ENCODE measurements at places on chromosomes 2 and 18.

GRCh38 chr2:98479959-98480524, 35.4 kb downstream of the INPP4A start:
- peak; percentile 84 for DNase-seq

DNA sequence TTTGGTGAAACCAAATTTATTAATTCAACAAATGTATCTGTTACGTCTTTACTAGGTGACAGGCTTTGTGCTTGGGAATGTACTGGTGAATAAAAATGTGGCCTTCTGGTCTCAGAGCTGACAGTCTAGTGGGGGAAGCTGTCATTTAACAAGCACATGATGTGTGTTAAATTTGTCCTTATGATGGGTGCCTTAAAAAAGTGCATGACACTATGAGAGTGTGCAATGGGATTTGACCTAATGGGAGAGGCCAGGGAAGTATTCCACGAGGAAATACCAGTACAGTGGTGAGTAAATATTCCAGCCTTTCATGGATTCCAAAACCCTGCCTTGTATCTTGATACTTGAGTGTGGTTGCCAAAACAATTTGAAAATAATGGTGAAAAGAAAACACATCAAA, 308.9 kb downstream of the PLCL1 start:
- DNase-seq: no peak

DNA sequence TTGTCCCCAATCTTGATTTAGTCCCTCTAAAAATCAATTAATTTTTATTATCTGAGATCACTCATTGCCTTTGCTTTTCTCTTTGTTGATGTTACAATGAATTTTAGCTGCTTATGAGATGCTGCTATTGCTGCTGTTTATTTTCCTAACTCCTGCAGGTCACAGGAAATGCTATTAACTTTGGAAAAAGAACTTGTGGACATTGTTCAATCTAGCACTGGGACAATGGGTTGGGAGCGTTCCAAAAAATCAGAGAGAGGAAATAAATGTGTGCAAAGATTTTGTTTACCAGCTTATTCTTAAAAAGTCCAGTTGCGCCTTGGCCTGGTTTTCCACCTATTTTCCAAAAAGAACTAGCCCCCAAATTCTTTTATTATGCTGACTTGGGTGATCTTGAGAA, 268.3 kb downstream of the PTH2R start:
- DNase-seq: no peak

- DNase-seq: no peak
These were observed 29.0 kb upstream of the TNS1 start for GRCh38 chr2:218031771-218032257.

DNA sequence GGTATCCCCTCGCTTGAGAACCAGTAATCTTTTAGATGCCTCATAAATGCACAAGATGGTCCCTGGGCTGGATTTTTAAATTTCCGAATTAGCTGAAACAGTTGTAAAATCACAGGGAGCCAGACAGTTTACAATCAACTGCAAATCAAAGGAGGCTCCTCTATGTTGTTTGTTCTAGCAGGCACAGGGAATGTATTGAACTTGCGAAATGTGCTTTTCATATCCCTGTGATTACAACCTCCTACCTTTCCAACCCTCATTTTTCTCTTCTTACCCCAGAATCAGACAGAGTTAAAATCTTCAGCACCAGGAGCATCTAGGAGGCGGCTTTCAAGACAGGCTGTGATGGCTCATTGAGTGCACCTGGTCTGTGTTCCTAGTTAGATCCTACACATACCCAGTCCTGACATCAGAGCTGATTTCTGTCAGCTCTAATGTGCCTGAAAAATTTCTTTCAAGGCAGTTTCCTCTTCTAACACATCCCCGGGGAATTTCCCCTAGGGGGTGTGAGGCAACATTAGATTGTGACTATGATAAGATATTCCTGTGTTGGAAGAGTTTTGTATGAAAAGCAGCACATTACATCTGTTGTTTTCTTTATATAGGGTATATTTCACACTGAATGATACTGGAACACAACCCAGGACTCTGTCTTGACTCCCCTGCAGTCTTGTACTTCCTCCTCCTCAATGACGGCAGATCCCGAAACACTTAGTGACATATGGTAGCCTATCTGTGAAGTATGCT, 17.9 kb upstream of the CAVIN2 start:
- no peak for DNase-seq

DNA sequence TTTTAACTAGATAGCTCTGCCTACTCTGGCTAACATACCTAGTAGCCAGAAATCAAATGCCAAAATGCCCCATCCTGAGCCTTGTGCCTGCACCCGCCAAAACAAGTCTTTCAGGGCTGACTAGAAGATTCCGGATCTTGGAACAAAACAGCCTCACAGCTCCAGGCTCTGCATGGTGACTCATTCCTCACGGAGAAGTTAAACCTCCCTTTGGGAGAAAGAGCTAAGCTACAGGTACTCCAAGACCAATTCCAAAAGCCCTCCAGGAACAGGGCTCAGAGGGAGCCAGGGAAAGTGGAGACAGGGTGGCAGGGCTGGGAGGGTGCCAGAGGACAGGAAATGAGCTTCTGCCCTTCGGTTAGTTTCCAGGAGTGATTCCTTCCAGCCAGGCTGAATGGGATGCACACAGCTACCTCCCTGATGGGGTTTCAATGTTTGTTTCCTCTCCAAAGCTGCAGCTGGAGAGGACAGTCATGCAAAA, 295.6 kb downstream of the TNS1 start:
- DNase-seq: peak; percentile 66

- no peak for DNase-seq
These were observed 56.6 kb upstream of the PPM1B start for GRCh38 chr2:44112096-44112495.

DNA sequence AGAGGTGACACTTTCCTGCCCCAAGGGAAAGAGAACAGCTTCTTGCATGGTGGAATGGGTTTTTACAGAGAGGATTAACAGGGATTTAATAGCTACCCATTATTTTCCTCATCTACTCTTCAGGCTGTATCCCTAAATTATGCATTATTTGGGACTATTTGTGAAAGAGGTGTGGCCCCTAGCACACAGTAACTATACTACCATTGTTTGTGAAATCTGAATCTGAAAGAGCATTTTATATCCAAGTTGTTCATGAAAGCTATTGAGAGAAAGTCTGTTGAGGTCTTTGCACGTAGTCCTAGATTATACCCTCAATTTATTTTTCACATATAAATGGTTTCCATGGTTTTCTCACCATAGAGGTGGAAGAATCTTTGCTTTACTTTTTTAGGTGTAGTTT, 78.1 kb downstream of the SPTBN1 start:
- no peak for DNase-seq

GRCh38 chr2:54768772-54769428, 45.4 kb downstream of the EML6 start:
- DNase-seq: no peak

DNA sequence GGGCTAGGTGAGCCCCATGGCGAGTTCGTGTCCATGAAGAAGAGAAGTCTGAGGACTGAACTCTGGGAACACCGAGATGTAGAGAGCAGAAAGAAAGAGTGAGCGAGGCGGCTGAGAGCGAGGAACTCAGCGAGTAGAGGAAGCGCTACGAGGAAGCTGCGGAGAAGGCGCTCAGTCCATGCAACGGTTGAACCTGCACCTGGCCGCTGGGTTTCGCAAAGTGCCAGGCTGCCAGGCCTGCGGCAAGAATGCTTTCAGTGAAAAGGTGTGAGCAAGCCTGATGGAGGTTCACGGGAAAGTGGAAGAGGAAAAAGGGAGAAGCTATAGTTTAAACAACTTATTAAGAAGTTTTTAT, 251.0 kb upstream of the TMEM200C start:
- no peak for DNase-seq

- DNase-seq: no peak
These were observed 40.0 kb downstream of the STAT1 start for GRCh38 chr2:190973726-190974628.

DNA sequence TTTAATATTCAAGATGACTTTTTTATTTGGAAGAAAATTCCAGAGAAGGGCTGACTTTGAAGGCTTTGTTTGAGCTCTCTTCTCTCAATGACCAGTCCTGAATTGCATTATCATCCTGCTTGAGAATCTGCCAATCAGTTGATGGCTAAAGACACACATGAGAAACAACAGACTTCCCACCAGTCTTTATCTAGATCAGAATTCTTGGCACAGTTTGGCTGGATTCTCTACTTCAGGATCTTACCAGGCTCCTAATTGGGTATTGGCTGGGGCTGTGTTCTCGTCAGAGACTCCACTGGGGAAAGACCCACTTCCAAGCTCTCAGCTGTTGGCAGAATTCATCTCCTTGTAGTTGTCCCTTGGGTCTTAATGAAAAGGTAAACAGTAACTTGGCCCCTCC, 86.0 kb downstream of the WDSUB1 start:
- peak; percentile 64 for DNase-seq

DNA sequence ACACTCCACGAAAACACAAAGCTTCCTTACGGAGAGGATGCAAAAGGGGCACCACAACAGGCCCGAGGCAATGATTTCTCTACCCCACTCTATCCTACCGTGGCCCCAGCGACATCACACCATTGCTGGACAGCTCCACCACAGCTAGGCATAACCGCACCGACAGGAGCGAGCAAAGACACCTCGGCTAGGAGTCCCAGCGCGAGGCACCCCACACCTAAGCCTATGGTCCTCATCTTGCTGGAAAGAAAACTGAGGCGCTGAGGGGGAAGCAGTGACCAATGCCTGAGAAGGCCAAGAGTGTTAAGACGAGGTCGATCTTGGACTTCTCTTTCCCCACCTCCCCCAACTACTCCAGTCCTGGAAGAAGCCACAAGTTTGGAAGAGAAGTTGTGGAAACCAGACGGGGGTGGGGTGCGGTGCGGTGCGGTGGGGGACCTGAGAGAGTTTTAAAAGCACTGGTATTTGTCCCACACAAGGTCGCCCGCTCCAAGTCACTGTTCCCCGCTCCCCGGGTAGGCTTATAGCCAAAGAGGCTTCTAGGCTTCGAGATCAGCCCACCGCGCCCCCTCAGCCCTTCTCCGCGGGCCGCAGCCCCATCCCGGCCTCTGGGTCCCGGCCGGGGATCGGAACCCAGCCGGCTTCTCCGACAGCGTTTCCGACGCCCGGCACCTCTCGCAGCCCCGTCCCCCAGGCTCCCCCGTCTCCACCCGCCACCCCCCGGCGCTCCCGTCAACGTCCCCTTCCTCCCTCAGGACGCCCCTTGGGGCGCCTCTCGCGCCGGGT, 766 bp downstream of the PDE6D start:
- peak; percentile 65 for DNase-seq

- DNase-seq: no peak
These were observed 45.9 kb upstream of the NYAP2 start for GRCh38 chr2:225353579-225354085.

GRCh38 chr2:2738684-2739083, 407.6 kb upstream of the MYT1L start:
- DNase-seq: no peak

GRCh38 chr2:160582490-160583145, 89.0 kb upstream of the RBMS1 start:
- DNase-seq: peak; percentile 85

GRCh38 chr18:25288340-25288938, 63.5 kb downstream of the ZNF521 start:
- peak; percentile 16 for DNase-seq

DNA sequence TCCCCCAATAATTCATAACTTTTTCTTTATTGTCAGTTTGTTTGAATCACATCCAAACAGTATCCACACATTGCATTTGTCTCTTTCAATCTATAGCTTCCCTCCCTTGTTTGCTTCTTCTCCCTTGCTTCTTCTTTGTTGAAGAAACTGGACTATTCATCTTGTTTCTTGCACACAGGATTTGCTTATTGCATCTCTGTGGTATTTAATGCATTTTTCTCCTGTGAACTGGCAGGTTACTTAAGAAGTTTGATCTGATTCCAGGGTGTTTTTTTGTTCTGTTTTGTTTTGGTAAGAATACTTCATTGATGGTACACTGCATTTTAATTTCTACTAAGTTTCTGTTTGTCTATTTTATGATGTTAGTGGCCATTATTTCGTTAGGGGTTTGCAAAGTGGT, 166.8 kb downstream of the CAMKMT start:
- peak; percentile 82 for DNase-seq

- no peak for DNase-seq
These were observed 48.9 kb downstream of the PAX8 start for GRCh38 chr2:113229795-113230194.

DNA sequence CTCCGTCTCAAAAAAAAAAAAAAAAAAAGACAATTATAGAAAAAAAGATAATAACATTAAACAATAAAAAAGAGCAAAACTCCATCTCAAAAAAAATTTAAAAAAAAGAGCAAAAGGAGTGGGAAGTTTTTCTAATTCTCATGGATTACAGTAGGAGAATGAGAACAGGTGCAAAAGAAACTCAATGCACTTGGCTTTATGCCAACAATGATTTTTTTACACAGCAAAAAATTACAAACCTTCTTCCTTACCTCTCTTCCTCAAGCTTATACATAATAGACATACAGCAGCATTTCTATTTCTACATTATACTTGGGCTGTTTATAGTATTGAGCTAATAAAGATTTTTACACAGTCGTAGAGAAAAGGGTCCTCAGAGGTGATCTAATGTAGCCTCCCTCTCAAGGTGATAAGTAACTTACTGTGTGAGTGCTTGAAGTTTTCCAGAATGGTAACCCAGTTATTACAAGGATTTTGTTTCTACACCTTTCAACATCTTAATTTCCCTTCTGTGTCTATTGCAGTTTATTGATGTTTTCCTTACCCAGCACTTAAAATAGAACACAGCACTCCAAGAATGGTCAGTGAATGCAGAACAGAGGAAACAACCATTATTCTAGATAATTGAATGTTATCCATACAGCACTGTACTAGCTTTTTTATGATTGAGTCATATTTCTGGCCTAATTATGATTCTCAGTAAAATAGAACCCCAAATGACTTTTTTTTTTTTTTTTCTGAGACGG, 34.9 kb upstream of the RNF138 start:
- DNase-seq: no peak

- DNase-seq: peak; percentile 82
These were observed 18.1 kb downstream of the ZNF516 start for GRCh38 chr18:76476665-76477561.

DNA sequence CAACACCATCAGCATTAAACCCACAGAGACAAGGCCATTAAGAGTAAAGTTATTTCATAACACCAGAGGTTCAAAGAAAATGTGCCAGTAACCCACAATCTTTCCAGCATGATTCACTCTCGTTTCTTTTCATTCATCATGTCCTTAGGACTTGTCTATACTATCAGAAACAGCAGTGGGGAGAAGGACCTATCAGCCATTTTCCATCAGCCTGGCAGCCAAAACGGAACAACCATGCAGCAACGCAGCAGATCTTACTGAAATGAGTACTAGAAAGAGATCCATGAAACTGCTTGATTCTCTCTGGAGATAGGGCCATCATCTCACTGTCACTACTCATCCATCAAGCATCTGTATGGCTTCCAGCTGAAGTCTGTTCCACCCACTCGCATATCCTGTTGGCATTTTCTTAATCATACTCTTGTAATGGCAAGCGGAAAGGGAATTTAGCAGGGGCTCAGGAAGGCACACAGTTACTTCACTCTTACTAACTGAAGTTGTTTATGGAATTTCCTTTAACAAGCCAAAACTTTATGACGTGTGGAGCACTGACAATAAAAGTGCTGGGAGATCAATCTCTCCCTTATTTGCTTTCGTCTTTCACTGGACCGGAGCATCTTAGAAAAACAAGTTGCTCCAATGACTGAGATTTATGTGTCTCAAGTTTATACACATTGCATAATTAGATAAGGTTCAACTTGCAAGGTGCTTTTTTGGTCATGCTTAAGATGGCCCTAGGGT, 69.7 kb downstream of the EPHA4 start:
- peak; percentile 68 for DNase-seq
